ENCODE measurements at places on chromosomes 12 and 14.

DNA sequence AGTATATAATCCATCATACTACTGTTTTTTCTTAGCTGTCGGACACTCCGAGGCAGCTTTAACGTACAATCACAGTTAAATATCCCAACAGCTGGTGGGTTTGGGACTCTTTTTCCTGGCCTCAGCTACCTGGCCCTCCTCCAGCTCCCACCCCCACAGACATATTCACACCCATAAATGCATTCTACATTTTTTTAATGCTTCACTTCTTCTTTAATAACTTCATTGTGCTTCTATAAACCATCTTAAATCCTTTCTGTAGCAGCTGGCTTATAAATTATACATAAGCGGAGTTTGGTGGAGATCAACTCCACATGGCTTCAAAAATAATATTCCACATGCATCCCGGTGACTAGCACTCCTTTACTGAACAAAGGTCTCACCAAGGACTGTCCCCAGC, 33.3 kb downstream of the TDG start:
- no peak for DNase-seq

DNA sequence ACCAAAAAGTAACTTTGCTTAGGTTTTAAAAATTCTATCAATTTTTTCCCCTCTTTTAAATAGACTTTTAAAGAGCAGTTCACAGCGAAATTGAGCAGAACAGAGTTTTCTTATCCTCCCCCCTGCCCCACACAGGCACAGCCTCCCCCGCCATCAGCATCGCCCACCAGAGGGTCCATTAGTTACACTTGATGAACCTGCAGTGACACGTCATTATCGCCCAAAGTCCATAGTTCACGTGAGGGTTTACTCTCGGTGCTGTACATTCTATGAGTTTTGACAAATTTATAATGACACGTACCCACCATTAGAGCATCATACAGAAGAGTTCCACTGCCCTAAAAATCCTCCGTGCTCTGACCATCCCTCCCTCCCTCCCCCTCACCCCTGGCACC, 58.4 kb downstream of the FZD10 start:
- no peak for DNase-seq

DNA sequence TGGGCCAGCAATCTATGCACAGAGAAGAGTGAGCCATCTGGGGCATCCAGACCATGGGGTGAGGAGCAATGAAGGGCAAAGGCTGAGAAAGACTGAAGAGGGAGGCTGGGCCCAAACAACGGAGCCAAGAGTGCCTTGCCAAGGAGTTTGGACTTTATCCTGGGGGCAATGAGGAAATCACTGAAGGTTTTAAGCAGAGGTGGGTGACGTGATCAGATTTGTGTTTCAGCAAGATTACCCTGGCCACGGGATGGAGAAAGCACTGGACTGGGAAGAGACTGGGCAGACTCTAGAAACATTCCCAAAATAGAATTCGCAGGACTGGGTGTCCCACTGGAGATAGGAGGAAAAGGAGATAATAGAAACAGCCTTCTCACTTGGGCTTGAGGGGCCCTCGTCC, 65.3 kb downstream of the DPF3 start:
- DNase-seq, result no peak

DNA sequence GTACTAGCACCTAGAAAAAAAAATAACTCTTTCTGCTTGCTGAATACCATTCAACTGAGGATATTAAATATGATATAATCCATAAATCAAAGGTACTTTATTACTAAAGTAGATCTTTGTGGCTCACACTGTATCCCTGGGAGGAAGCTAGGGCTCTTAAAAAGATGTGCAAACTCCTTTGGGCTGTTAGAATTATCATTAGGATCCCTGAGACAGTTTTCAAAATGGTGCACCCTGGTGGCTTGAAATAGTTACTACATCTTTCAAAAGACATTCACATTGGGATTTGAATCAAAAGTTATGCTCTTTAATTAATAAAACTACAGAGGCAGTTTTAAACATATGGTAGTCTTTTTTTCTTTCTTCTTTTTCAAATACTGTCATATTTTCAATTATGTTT, 228.5 kb upstream of the G2E3 start:
- DNase-seq, result no peak

GRCh38 chr12:29559198-29559597, 61.7 kb upstream of the OVCH1 start:
- DNase-seq, result no peak
